ENCODE measurements at places on chromosomes 5 and 9.

DNA sequence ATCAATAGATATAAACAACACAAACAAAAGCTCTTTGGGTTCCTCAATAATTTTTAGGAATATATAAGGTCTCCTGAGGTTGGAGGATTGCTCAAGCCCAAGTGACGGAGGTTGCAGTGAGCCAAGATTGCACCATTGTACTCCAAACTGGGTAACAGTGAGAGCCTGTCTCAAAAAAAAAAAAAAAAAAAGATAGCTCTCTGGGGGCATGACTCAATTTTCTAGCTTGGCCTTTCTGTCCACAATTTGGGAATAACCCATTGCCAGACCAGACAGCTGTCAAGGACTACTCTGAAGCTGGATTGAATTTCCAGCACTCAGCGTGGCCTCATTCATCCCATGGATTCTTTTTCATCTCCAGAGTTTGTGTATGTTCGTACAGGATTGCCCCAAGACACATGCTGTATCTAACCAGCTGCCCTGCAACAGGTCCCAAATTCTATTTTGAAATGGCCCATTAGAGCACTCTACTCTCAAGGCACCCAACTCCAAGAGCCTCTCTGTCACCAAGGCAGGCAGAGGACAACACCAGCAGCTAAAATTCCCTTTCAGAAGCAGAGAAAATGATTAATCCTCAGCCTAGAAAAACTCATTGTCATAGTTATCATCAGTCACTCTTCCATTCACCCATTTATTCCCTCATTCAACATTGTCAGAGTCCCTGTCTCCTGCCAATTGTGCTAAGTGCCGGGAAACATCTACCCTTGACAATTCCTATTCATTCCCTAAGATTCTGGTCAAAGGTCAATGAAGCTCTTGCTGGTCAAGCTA lies 8.7 kb downstream of the FAM193B start:
- peak; percentile 73 for DNase-seq

DNA sequence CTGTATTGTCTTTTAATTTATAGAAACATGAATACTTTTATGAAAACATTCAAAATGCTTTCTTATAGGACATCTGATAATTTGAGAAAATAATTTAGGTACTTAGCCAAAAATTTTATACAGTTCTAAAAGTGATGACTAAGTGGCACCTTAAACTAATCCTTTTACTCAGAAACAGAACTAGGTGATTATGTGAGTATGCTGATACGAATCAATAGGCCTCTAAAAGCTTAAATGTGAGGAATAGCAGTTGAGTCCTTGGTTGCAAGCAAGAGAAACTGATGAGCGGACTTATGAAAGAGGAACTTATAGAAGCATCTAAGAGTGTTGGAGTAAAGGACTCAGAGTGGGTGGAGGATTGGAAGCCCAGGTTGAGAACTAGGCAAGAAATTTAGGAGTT lies 26.4 kb downstream of the ANXA1 start:
- DNase-seq: no peak

GRCh38 chr5:8396246-8396645 lies 527.3 kb downstream of the MTRR start:
- no peak for DNase-seq

- DNase-seq: no peak
Measured at GRCh38 chr5:98839469-98840383, 66.3 kb downstream of the RGMB start.

GRCh38 chr5:170232786-170233185 lies at the start of gene C5orf58:
Gene C5orf58 (plus strand): TSS chr5:170232985. CDS start chr5:170234977, 1,992 bp downstream.
- DNase-seq: no peak

DNA sequence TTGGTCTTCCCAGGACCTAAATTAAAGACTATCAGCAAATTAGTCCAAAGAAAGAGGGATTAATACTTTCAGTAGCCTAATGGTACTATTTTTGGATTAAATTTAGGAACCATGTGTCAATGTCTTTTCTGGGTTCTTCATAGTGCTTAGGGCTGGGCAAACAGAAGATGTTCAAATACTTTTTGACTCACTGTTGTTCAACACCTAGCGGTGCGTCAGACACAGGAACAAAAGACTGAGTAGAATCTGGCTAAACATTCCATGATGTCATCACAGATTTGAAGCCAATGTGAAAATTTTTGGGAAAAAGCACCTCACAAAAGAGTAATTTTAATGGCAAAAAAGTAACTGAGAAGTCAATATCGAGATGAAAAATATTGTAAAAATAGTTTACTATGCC lies 544.4 kb downstream of the EFNA5 start:
- no peak for DNase-seq

GRCh38 chr9:80792726-80793125 lies 896.6 kb downstream of the TLE1 start:
- DNase-seq: no peak

GRCh38 chr5:145960166-145960565 lies 23.8 kb downstream of the SH3RF2 start:
- DNase-seq: no peak

DNA sequence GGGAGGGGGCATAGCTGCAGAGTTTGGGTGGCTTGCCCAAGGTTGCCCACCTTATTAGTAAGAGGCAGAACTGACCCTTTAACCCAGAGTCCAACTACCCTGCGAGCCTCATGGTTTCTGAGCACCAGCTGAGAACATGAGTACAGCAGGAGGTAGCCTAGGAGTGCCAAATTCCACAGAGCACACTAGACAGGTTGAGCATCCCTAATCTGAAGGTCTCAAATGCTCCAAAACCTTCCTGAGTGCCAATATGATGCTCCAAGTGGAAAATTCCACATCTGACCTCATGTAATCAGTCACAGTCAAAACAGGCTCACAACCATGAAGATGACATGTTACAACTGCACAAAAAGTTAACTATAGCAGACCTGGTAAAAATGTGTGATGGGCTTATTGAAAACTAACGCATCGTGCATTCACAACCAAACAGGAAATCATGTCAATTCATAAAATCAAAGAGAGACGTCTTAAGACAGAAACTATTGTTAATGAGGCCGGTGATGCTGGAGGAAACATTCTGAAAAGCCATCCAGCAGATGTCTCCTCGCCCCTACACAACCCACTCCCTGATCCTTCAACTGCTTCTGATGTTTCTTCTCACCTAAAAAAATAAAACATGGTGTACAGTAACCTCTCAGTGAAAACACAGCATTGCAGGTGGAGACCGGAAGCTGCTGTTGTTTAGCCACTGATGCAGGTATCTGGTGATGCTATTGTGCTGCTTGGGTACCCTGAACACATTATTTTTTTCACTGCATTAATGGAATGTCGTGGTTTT lies 25.0 kb downstream of the PTCH1 start:
- no peak for DNase-seq

Measured in GM04504 (cell line).